ENCODE measurements at places on chromosomes 16 and 17. TPM values are rescaled to one million over a fixed set of nuclear protein-coding genes. Genes with fewer than 3 reads are reported as not detected.

DNA sequence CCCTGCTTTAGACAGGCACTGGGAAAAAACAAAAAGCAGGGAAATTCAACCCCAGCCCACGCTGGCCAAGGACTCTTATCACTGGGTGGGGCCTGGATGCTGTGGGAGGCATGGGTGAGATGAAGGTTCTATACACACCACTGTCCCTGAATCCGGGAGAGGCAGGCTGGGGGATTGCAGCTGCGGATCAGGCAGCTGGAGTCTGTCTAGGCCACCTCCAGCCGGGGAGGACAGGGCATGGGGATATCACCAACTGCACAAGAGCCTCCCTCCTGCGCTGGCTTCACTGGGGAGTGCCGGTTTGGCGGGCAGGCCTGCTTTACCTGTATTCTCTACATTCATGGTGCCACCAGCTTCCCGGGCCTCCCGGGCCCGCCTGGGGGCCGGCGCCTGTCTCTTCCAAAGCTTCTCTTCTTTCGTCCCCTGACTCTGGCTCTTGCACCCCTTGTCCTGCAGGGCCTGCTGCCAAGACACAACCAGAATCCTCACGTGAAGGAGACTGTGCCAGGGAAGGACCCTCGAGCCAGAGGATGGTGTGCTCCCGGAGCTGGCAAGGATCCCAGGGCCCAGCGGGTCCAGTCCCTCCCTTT lies 13.9 kb downstream of the KIFC3 start:
- H3K27me3 ChIP-seq: no peaks in the 10 kb centered on the region
- H3K4me1 ChIP-seq: peaks cover 20% of the 10 kb centered on the region
- no peaks in the 10 kb centered on the region for H3K36me3 ChIP-seq
- no peak for DNase-seq

DNA sequence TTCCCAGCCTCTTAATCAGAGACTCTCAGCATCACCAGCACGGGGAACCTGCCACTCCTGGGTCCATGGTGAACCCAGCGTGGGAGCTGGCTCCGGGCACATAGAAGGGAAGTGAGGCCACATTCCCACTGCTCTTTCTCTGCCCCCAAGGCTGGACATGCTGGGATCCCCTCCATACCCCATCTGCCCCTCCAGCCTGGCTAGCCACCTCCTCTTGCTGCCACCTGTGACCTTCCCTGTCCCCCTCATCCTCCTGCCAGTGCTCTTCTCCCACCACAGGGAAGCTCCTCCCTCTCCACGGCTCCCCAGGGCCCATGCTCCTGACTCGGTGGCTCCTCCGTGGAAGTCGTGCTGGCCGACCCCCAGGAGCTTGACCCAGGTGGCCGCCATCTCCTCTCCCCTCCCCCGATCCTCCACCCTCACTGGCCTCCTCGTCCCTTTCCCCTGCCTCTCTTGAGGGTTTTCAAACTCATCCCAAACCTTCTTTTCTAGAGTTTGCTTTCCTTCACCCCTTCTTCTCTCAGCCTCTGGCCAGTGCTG lies 139.1 kb upstream of the CHMP6 start:
- H3K36me3 ChIP-seq: peaks cover 78% of the 10 kb centered on the region
- H3K27ac ChIP-seq: no peak overlapping the region
- DNase-seq: peak; percentile 41
- H3K4me1 ChIP-seq: peaks cover 4% of the 10 kb centered on the region
- H3K27me3 ChIP-seq: no peaks in the 10 kb centered on the region

DNA sequence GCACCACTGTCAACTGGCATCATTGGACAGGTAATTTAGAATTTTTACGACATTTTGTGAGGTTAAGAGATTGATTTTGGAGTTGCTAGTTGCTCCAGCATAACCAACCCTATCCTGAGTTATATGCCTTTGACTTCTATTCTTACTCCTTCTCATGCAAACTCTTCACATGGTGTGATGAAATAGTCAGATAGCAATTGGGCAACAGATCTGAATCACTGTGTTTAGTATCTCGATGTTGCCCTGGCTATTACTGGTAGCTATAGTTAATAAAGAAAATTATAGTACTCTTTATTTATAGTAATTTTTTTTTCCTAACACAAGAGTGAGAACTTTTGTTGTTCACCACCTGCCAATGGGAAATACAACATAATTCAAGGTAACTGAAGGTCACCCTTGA lies 494.8 kb upstream of the TOM1L1 start:
- H3K27ac ChIP-seq: no peak overlapping the region
- H3K4me3 ChIP-seq: no peak overlapping the region
- DNase-seq: no peak
- no peaks in the 10 kb centered on the region for H3K27me3 ChIP-seq
- no peaks in the 10 kb centered on the region for H3K4me1 ChIP-seq
- H3K36me3 ChIP-seq: no peaks in the 10 kb centered on the region

The GSDMA gene
- polyA plus RNA-seq: 0.24 TPM
